Activated CD8-positive, alpha-beta memory T cell treated with anti-CD3 and anti-CD28 coated beads, Interleukin-2, amount 50 U/mL, for 4 hours (primary cell): ENCODE measurements at places on chromosomes 12 and 14.

GRCh38 chr14:73591690-73592449, at the start of gene ACOT4:
Gene ACOT4, plus strand, starts transcription at chr14:73591873. Its CDS starts 87 bp downstream, at chr14:73591960.
- peak; percentile 56 for DNase-seq

DNA sequence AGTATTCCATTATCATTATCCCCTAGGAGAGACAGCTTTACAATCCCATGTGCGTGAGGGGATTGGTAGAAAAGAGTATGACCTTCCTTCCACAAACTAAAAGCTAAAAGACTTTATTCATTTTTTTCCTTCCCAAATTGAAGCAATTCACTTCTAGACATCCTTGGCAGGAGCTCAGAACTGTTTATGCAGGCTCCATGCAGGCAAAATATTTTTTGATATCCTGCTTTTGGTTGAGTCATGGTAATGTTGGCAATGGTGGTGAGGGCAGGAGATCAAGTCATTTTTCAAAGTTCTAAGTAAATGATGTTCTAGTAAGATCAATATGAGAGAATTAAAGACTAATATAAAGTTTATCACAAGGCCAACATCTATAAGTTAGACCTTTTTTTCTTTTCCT, 1.3 kb upstream of the PLEKHG7 start:
- DNase-seq = no peak

GRCh38 chr12:97308576-97309198, 153.9 kb upstream of the RMST start:
- DNase-seq = no peak

DNA sequence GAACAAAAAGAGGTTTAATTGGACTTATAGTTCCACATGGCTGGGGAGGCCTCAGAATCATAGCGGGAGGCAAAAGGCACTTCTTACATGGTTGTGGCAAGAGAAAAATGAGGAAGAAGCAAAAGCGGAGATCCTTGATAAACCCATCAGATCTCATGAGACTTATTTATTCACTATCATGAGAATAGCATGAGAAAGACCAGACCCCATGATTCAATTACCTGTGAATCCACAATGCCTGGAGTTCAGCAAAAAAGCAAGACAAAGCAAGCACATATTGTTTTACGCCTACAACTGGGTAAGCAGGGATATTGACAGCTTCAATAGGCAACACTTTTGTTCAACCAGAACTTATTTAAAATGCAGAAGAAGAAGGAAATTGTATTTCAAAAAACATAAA, 218.2 kb downstream of the RPL10L start:
- DNase-seq = no peak

DNA sequence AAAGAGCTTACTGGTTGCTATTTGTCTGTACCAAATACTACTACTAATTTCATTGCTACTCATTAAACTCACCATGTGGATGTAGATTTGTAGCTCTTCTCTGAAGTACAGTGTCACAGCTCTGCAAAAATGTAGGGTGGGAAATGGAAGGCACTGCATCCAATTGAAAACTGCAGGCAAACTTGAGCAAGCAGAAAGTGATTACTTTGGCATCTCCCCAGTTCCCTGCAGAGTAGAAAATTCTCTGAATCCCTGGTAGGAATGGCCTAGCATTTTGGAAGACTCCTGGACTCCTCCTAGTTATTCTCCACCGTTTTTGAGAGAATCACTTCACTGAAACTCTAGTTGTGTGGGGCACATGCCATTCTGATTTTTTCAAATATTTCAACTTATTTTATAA, 239.1 kb downstream of the DIO2 start:
- no peak for DNase-seq

DNA sequence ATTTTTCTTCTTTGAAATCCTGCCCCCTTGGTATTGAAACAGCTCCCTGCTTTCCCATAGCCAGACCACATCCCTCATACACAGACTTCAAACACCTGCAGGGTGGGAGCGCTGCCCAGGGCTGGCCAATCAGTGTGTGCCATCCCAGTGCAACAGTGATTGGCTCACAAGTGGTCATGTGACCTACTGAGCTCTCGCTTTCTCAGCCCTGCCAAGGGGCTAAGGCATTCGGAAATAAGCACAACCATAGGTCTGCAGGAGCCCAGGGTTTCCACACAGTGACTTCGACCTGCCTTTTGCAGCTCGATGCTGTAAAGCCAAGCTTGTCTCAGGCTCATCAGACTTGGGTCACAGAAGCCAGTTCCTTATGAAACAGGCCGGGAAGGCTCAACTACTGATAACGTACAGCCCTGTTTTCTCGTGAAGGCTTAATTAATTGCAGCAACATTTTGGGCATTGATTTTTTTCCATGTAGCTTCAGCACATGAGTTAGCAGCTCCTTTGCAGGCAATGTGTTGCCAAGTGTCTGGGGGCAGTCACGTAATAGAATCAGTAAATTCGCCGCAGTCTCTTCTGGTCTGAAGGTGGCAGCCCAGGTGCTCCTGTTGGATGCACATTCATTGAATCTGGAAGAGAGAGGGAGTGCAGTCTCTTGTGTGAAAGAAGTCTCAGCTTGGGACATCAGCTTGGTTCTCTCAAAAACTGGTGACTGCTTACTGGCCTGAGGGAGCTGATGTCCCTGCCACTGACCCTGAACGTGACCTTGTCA, 1091.8 kb downstream of the AACS start:
- DNase-seq = no peak

GRCh38 chr12:12469386-12469785, 93.3 kb downstream of the DUSP16 start:
- no peak for DNase-seq

DNA sequence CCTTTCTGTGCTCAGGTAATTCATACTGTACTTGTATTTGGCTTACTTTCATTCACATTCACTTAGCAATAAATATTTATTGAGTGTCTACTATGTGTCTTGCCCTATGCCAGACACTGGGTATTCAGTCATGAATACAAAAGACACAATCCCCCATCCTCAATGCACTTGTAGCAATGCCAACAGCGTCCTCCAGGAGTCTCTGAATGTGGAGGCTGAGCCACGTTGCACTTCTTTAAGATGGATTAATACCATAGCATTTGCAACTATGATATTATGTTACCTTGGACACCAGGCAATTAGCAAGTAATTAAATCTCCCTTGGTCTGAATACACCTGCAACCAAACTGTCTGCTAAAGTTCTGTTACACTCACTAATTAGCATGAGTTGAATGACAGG, 58.8 kb downstream of the OTX2 start:
- DNase-seq = no peak

DNA sequence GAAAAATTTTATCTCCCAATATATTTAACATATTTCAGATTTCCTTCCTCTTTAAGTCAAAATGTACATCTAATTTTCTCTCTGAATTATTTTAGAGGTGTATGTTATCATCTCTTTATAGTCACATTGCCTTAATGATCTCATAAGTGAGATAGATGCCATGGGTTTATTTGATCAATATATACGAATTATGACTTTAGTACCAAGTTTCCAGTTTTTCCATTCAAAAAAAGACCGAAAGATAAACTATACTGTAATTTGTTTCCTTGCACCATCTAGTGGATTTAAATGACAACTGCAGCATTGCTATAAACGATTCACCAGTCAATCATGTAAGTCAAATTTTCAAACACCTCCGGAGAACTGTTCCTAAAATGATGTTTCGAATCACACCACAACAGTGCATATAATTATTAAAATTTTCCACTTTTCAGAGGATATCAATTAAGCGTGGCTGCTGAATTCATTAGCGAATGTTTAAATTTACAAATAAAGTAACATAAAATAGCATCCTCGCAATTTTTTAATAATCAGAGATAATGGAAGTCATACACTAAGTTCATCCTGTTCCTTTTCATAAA, 419 bp upstream of the ATXN7L3B start:
- no peak for DNase-seq

GRCh38 chr14:104334424-104335161, 196.2 kb downstream of the KIF26A start:
- DNase-seq = no peak

GRCh38 chr12:105948331-105948730, 190.4 kb downstream of the NUAK1 start:
- no peak for DNase-seq

GRCh38 chr12:92506891-92507290, 195.9 kb upstream of the PLEKHG7 start:
- DNase-seq = no peak

DNA sequence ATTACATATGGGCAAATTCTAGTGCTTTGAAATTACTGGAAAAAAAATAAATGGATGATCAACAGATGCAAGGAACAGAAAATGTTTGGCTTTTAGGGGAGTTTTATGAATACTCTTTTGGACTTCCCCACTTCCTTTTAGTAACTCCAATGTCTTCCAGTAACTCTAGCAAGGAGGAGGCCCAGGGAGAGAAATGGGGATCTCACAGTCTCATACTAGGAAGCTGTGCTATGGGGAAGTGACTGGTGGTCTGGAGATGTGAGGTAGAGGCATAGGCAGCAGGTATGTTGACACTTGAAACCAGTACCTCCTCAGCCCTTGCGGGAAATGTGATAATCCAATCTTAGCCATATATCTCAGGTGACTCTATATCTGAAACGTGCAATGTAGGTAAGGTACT, 68.1 kb downstream of the CRADD start:
- no peak for DNase-seq

DNA sequence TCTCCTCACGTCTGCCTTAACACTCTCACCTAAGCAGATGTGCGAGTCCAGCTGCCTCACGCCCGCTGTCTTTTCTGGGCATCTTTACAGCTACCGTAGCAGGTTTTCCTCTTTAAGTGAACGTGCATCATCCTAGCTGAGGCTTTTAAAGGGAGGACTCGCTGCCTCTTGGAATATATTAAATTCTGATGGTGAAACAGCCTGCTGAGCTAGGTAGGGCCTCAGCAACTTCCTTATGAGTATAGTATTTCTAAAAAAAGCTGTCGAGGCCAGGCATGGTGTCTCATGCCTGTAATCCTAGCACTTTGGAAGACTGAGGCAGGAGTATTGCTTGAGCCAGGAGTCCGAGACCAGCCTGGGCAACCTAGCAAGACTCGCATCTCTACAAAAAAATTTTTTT, 32.2 kb downstream of the TESC start:
- no peak for DNase-seq

- no peak for DNase-seq
Observed at GRCh38 chr14:59679872-59680271, 103.3 kb upstream of the CCDC175 start.

- DNase-seq = no peak
Observed at GRCh38 chr14:69014829-69015259, 35.7 kb upstream of the ACTN1 start.

- no peak for DNase-seq
Observed at GRCh38 chr12:72888693-72889092, 616.5 kb downstream of the TRHDE start.

- no peak for DNase-seq
Observed at GRCh38 chr12:89350260-89350629, 2.1 kb downstream of the DUSP6 start.

DNA sequence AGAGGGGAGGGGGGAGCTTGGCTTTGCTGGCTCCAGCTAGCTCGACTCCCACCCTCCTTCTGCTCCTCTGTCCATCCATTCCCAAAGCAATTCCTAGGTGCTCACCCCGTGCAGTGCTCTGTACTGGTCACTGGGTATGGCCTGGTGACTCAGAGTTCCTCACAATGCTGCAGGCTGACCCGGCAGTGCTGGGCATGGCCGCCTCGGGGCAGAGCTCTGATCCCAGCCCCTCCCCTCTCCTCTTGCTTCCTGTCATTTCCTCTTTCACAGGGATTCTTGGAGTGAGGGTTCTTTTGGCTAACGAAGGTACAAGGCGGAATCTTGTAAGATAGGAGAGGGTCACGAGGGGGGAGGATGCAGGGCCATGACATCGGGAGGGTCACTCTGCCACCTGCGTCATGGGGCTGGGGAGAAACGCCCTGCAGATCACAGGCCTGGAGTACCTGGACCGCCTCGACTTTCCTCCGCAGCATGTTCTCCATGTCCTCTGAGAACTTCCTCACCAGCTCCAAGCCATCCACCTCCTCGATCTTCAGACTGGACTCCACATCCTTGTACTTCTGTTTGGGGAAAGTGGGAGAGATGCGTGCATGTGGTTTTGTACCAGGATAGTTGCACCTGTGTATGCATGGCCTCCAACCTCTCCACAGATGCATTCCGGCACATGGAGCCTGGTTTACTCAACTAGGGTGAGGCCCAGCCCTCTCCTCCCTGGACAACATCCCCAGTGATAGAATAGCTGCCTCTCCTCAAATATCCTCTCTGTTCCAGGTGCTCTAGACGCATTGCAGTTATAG, 5.7 kb downstream of the CACNA2D4 start:
- DNase-seq = no peak

GRCh38 chr14:71834284-71835204, 97.7 kb upstream of the RGS6 start:
- DNase-seq = no peak

- no peak for DNase-seq
Observed at GRCh38 chr12:112007945-112008344, 5.0 kb downstream of the TMEM116 start.

- no peak for DNase-seq
Observed at GRCh38 chr12:96014943-96015599, 18.9 kb upstream of the HAL start.

DNA sequence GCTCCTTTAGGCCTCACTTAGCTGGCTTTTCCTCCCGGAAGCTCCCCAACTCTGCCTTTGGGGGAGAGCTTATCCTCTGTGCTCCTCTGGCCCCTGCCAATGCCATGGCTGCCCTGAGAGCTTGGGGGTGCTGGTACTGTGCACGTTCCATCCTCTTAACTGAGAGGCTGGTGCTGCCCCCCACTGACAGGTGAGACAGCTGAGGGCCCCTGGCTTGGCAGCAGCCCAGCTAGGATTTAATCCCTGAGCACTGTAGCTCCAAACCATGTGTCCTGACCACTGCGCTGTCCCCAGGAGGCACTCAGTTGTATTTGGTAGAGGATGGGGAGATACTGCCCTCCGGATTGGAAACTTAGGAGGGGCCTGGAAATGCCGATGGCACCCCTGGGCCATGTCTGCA, 46.1 kb downstream of the UBE3B start:
- DNase-seq = no peak

DNA sequence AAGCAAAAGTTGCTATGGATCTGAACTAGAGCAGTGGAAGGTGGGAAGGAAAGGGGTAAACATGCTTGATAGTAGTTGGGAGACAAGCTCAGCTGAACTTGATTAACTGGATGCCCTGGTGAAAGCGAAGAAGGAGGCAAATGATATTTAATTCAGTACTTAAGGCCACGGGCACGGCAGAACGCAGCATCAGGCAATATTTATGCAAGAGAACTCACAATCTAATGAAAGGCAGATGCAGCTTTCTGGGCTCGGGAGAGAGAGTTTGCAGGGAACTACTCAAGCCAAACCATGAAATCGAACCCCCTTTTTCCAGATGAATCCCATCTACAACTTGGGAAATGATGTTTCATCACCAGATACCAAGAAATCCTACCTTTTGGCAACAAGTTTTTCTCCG, 3.5 kb upstream of the CNIH1 start:
- no peak for DNase-seq

- peak; percentile 57 for DNase-seq
Observed at GRCh38 chr12:96193725-96194575, at the start of gene ELK3. Gene ELK3, plus strand, starts transcription at chr12:96194375.

DNA sequence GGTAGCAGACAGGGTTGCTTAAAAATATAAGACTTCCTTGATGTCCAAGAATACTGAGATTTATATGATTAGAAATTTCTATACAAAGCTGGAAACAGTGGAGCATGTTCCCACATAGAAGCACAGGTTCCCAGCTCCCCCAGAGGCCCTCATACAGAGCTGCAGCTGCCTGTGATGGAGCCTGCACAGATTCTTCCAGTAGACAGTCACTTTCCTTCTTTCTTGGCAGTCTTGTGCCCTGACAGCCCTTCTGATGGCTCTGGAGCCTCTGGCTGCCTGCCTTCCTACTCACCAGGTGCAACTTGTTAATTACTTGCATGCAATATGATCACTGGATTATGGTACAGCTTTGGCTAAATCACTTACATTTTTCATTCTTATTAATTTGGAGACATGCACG, 44.4 kb downstream of the BICD1 start:
- DNase-seq = no peak

- no peak for DNase-seq
Observed at GRCh38 chr12:26119391-26119989, 5.3 kb downstream of the BHLHE41 start.
